ENCODE measurements at places on chromosomes 2 and 18.
A peak's percentile ranks its signal among the peaks of the same experiment; 100 is the strongest.

DNA sequence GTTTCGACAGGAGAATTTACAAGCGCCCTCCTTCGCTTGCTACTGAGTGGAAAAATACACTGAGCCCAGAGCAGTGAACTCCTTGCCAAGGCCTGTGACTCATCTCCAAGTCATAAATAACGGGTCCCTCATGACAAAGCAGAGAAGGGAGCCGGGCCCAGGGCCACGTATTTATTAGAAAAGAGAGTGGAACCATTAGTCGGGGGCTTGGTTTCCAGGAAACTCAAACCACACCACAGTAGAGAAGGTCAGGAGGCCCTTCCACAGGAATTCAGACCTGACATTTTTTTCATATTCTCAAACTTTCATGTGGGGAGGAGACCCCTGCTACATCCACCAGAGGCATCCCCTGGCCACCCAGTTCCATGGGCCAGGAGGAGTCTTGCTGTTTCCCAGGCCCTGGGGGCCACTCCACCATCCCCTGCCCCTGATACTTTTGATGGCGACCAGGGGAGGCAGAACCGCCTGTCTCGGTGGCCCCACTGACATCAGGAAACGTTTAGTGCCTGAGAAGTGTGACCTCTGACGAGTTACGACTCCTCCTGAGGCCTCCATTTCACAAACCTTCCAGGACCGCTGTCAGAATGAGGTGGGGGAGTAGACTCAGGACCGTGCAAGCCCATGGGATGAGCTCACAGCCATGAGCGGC is 289.7 kb downstream of the DYSF start:
- DNase-seq: no peak

DNA sequence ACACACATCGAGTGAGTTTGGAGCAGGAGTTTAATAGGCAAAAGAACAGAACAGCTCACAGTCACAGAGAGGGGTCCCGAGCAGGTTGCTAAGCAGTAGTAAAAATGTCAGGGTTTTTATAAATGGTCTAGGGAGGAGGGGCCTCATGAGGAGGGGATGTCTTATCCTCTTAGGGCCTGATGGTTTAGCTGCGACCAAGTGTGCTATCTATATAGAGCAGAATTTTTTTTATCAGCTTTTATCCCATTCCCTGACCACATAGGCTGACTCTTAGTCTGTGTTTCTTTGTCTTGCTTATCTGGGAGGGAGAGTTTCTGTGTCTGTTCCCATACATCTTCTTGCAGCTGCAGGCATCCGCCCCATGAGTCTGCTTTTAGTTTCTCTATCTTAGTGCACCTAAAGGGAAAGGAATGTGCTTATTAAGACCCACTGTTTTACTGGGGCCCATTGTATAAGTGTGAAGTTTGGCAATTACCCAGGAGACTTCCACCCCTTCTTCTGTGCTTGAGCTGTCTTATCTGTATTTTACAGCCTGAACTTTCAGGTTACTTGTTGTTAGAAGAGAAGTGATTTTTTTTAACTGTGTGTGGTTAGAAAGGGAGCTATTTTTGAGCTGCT is 30.4 kb upstream of the GMCL1 start:
- DNase-seq: no peak

GRCh38 chr2:116696903-116697302 is 1117.6 kb upstream of the DDX18 start:
- no peak for DNase-seq

DNA sequence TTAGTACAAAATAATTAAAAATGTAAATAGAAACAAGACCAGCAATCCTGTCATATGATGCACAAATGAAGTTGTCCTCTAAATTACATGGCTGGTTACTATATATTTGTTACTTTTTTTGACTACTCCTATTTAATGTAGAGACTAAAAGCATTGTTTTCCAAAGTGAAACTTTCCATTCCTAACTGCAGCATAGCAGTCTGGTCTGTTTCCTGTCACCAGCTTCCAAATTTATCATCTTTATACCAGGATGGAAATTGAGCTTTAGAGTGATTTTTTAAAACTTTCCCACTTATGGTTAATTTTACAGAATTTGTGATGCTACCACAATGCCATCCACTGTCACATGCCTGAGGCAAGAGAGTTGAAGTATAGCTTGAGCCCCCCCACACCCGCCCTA is 33.5 kb upstream of the RAB27B start:
- DNase-seq: no peak

DNA sequence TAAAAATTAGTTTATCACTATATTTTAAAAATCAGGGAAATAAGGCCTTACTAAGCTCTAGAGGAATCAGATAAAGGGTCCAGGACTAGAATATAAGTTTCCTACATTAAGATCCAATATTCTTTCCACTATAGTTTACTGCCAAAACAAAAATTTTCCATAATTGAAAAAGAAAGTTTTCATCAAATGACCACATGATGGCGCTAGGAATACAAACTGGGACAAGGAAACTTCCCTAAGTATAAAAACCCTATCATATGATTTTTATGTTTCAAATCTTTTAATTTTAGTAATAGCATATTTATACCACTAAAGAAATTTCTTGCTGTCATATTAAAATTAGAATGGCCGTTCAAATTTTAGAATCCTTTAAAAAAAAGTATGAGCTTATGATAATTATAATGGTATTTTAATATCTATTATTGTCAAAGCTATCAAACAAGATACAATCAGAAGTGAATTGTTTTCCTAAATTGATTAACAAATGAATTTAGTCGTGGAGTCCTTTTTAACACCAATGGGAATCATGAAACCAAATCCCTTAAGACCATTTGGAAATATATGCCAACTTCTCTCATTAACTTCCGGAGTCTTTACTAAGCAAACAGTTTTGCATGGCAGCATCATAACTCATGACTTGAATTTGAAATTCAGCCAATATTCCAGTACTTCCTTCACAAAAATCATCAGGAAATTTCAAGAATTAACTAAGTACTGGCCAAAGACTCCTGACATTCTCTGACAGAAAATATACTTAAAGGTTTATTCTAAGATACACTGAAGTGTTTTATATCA is 70.3 kb downstream of the SCN1A start:
- DNase-seq: no peak

DNA sequence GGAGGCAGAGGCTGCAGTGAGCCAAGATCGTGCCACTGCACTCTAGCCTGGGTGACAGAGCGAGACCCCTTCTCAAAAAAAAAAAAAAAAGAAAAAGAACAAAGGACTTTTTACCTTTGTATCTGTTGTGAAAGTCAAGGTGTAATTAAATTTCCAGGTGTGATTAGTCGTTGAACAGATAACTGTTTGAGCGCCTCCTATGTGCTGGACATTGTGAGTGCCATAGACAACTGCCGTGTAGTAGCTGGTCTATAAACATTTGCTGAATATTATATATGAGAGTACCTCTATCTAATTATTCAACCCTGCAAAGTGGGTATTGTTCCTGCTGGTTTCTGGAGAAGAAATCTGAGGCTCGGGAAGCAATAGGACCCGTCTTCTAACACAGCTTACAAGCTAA is 71.8 kb downstream of the ASAP2 start:
- no peak for DNase-seq

GRCh38 chr2:95030496-95030895 is 5.0 kb downstream of the MAL start:
- no peak for DNase-seq

- DNase-seq: no peak
Measured at GRCh38 chr2:163343316-163343715, 392.5 kb downstream of the FIGN start.

GRCh38 chr18:33821503-33821902 is 243.5 kb downstream of the ASXL3 start:
- DNase-seq: no peak

DNA sequence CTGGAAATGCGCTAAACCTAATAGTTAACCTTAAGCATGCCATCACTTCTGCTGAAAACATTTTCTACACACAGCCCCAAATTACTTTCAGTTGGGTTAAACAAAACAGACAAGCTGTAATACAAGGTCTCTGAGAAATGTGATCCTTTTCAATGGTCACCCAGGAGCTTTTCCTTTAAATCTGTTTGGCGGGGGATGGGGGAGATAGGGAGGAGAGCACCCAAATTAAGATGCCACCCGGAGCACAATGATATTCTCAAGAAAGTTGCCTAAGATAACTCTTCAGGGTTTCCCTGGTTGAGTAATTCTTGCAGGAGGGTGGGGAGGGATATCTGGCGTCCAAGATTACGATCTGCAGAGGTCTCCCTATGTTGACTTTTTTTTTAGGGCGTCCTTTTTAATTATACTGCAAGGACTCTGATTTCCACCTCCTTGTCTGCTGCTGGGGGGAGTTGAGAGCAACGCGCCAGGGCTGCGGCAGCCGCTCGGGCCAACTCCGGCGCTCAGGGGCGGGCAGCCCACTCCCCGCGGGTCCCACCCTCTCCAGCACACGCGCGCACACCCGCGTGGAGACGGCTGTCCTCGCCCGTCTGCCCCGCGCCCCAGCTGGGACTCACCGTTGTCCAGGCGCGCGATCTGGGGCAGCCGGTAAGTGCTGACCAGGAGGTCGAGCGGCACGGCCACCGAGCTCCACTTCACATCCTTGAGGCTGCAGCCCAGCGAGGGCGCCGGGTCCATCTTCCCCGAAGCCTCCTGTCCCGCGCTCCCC is 807 bp downstream of the GAREM1 start:
- DNase-seq: peak; percentile 53

DNA sequence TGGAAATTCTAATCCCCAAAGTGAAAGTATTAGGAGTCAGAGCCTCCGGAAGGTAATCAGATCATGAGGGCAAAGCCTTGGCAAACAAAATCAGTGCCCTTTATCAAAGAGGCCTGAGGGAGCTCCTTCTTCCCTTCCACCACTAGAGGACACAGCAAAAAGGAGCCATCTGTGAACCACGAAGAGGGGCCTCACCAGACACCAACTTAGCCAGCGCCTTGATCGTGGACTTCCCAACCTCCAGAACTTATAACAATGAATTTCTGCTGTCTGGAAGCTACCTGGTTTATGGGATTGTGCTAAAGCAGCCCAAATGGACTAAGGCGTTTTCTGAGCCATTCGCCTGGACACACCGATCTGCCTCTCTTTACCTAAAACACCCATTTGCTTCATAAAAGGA is 133.1 kb downstream of the EIPR1 start:
- no peak for DNase-seq

DNA sequence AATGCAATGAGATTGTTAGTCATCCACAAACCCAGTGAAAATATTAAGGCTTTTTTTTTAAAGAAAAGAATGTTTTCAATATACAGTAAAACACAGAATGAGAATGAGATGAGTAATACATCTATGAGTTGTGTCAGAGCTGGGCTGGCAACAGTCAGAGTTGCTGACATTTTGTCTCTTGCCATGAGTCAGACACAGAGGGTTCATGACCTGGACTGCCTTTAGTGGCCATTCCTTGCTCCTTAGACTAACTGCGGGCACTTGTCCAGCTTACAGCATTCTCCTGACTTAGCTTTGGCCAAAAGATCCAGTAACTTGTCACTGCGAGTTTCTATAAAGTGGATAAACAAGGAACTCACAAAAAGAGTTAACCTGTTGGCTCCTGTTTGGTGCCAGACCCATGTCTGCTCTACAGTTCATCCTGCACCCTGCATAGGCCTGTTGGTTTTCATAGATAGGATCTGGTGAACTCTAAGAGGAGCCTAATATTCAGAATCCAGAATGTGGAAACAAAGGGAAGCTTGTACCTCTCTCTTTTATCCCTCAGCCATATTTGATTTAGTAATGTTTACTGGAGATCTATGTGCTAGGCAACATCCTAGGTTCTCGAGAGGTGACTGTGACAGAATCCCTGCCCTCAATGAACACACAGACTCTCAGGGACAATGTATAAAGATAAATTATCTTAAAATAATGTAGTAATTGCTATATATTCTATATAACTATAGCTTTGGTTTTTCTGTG is 391.5 kb upstream of the VWC2L start:
- DNase-seq: no peak

DNA sequence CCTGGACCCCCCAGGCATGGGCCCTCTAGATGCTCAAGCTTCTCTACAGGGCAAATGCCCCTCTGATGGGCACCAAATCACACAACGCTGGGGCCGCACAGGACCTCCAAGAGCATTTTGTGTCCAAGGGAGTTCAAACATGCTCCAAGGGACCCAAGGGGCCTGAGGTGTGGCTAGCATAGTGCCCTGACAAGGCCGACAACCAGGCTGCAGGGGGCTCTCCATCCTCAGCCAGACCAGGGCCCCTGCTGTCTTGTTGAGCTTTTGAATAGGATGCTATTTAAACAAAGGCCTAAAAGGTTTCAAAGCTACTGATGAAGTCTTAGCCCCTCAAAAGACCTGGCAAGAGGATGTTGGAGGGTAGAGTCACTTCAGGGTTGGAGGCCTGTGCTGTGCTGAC is 33.1 kb downstream of the EN1 start:
- no peak for DNase-seq

DNA sequence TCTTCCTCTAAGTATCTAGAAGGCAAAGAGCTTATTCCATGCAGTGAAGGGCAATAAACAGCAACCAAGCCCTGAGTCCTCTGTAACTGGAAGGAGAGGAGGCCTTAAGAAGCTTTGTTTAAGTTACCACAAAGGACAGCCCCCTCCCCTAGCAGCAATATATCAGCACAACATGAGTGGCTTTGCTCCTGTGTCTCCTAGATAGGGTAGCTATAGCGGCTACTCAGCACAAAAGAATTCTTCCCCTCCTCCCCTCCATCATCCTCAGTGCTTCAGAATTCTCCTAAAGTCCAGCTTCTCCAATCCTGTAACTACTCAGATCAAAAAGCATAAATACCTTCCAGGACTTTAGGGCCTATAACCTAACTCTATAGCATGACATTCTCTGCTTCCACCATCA is 16.5 kb downstream of the SUMO1 start:
- DNase-seq: no peak

- no peak for DNase-seq
Measured at GRCh38 chr2:112480530-112481049, 1.4 kb upstream of the TTL start.

GRCh38 chr2:47389692-47390091 is 13.3 kb upstream of the MSH2 start:
- DNase-seq: no peak

GRCh38 chr2:177894546-177894945 is 178.0 kb downstream of the PDE11A start:
- DNase-seq: no peak

- DNase-seq: no peak
Measured at GRCh38 chr18:24534737-24535136, 74.3 kb downstream of the HRH4 start.

GRCh38 chr18:34609986-34610648 is 100.0 kb upstream of the DTNA start:
- DNase-seq: no peak

DNA sequence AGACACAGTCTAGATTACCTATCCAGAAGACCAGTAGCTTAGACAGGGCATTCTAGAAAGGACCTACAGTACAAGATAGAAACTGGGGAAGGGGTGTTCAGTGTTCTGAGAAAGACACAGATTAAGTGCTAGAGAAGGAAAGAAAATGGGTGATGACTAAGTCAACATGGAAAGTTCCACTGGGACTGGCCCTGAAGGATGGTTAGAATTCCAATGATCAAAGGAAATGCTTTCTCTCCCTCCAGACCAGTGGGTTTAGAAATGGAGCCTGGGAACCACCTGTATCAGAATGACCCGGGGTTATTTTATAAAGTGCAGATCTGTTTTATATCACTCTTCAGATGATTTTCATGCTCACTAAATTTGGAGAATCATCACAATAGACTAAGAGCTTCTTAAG is 5.8 kb upstream of the COLEC12 start:
- no peak for DNase-seq

- peak; percentile 69 for DNase-seq
Measured at GRCh38 chr2:96832754-96833507, 10.9 kb downstream of the ANKRD23 start.

All from breast epithelium (tissue), 4 donors.